ENCODE measurements at places on chromosomes 12 and 14.
A peak's percentile ranks its signal among the peaks of the same experiment; 100 is the strongest.

GRCh38 chr12:46148327-46149078 is 120.3 kb downstream of the SLC38A1 start:
- DNase-seq: no peak

- no peak for DNase-seq
Measured at GRCh38 chr12:50333441-50333840, 50.1 kb upstream of the LIMA1 start.

GRCh38 chr12:92784356-92784755 is 81.6 kb downstream of the PLEKHG7 start:
- no peak for DNase-seq

DNA sequence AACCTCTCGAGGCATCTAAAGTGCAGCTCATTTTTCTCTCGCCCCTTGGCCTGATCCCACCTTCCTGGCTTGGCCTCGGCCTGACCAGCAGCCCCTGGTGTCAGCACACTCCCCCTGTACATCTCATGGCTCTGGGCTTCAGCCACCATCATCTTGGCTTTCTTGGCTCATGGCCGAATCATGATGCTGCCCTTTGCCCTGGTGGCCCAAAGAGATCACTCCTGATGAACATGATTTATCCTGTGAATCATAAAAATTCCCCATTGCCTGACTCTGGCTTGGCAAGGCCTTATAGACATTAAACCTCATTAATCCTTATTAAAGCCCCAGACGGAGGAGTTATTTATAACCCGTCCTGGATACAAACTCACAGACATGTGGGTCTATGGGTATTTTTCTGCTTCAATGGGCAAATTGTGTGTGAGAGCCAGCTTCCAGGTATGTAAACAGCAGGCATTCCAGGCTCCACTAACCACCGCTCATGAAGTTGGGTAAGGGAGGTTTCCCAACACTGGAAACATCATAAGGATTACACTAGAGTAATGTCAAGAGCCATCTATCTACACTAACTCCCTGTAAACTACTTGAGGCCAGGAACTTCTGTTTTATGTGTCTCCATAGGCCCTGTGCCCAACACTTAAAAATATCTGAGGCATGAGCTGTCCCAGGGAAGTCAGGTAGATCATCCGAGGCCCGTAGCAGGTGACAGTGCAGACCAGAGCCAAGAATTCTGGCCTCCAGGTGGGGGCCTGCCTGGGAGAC is 171.2 kb downstream of the TTC8 start:
- no peak for DNase-seq

GRCh38 chr12:17062267-17063036 is 456.5 kb upstream of the LMO3 start:
- DNase-seq: peak; percentile 1

- DNase-seq: no peak
Measured at GRCh38 chr12:27292718-27293117, 39.9 kb upstream of the BMAL2 start.

DNA sequence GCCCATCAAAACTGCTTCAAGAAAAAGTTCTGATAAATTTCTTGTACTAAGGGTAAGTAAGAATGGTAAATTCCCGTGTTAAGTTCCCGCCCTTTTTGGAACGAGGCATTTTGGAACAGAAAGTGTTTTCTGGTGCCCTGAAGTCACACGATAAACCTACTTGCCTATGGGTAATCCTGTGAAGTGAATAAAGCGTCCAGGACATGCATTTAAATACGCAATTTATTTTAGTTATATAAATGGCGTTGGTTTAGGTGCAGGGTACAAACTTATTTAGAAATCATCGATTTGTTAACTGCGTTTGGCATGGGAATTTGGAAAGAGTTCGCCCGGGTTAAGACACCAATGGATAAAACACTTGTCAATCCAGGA is 715 bp upstream of the RAP1B start:
- DNase-seq: no peak

DNA sequence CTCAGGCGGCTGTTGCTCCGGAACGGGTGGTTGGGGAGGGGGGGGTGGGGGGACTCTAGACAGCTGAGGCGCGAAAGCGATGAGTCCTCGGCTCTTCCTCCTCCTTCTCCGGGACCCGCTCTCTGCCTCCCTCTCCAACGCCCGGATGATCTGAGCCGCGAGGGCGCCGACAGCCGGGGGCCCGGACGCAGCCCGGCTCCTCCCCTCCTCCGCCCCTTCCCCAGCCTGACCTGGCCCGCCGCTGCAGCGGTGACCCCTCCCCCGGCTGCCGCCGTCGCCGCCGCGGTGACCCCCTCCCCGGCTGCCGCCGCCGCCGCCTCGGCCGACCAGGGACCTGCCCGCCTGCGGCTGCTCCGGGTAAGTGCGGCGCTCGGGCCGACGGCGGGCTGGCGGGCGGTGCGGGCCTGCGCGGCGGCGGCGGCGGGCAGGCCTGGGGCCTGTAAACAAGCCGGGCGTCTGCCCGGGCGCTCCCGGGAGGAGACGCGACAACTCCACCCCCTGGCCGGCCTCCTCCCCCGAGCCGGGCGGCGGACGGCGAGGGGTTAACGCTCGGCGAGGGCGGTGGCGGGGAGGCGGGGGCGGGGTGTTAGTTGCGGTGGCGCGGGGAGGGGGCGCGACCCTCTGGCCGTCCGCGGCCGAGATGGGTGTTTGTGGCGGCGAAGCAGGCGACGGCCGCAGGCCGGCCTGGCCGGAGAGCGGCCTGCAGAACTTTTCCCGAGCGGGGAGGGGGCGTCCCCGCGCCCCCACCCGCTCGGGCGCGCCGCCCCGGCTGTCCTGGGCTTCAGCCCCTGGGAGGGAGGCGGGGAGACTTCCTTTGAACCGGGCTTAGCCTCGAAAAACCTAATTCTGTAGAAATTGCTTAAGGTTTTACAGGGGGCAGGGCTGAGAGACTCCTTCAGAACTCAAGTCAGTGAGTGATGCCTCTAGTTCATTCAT is 568 bp downstream of the PPM1A start:
- DNase-seq: peak; percentile 80

- no peak for DNase-seq
Measured at GRCh38 chr14:47270715-47271114, 404.7 kb downstream of the MDGA2 start.

- DNase-seq: no peak
Measured at GRCh38 chr12:129629901-129630300, 273.9 kb downstream of the TMEM132D start.

- no peak for DNase-seq
Measured at GRCh38 chr14:61868846-61869245, 106.6 kb downstream of the SNAPC1 start.

- DNase-seq: no peak
Measured at GRCh38 chr14:32633224-32633859, 304.2 kb downstream of the AKAP6 start.

DNA sequence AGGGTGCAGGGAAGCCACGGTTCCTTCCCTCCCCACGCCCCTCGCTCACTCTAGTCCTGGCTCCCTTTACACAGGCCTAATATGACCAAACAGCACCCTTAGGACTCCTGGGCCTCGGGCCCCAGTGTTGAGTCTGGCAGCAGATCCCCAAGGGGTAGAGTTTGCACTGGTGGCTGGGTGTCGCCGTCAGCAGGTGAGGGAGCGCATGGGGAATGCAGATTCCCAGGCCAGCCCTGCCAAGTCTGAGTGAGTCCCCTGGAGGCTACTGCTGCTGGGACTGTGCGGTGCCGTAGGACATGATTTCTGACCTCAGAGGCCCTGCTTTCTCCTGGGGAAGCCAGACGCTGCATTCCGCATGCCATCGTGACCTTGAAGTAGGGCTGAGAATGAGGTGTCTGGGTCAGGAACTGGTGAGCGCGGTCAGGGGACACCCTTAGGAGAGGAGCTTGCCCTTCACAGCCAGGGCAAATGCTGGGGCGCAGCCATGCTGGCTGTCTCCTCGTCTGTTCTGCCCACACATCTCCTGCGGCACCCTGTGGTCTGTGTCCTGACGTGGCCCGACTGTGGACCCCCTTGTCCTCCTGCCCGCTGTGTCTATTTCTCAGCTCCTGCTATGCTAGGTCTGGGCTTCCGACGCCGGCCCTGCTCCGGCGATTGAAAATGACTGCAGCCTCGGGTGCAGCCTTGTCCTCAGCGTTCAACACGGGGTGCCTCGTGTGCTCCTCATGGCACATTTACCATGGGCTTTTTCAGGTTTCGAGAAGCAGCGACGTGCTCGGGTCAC is 37.6 kb upstream of the PRMT8 start:
- no peak for DNase-seq

GRCh38 chr14:72597252-72598233 is 296.4 kb downstream of the DPF3 start:
- no peak for DNase-seq

DNA sequence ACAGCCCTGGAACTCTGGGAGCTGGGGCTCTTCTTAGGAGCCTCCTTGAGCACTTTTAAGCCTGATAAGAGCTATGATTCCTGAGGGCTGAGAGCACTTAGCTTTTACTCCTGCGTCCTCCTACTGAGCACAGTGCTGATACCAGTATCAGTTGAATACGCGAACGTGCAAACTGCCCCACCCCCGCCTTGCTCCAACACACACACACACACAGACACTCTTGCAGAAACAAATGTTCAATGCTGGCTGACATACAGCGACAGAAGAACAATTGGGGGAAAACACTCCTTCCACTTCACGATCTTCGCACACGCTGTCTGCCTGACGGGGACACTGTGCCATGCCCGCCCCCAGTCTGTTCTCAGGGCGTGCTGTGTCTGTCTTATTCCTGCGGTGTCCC is 57.2 kb upstream of the DLK1 start:
- DNase-seq: no peak

DNA sequence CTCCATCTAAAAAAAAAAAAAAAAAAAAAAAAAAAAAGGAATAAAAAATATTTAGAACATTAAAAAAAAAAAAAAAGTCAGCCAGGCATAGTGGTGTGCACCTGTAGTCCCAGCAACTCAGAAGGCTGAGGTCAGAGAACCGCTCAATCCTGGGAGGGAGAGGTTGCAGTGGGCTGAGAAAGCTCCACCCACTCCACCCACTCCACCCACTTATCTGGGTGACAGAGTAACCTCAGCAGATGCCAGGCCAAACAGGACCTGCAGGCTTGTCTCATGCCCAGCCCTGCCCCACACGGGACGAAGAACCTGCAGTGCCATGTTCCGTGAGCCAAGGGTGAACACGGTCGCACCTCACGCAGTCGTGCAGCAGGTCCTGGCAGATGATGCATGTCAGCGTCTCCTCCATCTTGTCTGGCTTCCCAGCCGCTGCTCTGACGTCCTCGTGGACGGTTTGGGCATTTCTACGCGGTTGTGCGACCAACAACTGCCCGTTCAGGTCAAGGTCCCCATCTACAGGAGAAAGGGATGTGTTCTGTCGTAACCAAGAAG is 28.6 kb downstream of the CHFR start:
- DNase-seq: no peak

GRCh38 chr14:92696366-92696765 is 52.1 kb downstream of the LGMN start:
- DNase-seq: no peak

- no peak for DNase-seq
Measured at GRCh38 chr12:105659355-105660075, 329.0 kb downstream of the C12orf75 start.

DNA sequence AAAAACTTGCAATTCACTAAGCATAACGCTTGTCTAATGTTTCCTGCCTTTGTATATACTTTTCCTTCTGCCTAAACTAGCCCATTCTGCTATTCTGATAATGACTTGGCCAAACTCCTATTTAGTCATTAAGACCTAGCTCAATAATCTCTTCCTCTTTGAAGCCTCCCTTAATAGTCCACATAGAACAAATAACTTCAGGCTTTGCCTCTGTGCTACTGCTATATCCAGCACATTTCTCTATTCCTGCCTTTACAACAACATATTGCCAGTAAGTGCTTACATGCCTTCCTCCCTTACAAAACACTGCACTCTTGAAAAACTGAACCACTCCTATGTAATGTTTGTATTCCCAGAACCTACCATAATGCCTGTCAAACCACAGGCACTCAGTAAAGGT is 13.8 kb downstream of the PRICKLE1 start:
- no peak for DNase-seq

DNA sequence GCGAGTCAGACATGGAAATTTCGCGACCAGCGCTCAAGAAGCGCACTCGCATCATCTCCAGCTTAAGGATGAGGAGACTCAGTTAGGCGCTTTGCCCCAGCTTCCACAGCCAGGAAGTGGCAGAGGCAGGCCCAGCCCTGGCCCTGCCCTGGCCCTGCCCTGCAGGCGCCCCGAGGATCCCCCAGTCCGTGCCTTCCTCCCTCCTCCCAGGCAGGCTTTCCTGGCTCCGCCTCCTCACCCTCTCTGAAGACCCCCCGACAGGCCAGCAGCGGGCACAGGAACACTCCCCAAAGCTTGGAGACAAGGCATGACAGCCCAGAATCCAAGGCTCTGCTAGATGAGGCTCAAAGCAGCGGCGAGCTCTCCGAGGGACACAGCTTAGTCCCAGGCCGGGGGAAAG is 25.1 kb downstream of the UBR7 start:
- DNase-seq: no peak

DNA sequence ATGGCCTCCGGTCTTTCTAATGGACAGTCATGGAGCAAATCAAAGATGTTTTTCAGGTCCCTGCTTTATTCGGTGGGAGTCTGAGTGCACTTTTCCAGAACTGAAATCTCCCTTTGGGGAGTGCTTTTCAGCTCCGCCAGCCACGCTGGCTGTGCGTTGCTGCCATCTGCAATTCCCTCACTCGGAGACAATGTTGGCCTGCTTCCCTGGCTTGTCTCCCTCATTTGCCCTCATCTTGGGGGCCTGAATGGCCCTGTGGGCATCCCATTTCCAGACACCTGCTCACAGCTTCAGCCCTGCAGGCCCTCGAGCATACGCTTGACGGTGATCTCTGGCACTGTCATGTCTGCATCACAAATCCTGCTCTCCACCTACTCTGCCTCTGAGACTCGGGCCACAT is 103.8 kb downstream of the CCDC92 start:
- DNase-seq: no peak

- DNase-seq: no peak
Measured at GRCh38 chr12:20527417-20528163, 159.3 kb downstream of the PDE3A start.

- no peak for DNase-seq
Measured at GRCh38 chr14:22614240-22614799, 16.2 kb downstream of the ABHD4 start.

GRCh38 chr14:52706286-52706685 is 714 bp upstream of the PSMC6 start:
- no peak for DNase-seq

GRCh38 chr14:32601069-32601468 is 272.0 kb downstream of the AKAP6 start:
- no peak for DNase-seq

- no peak for DNase-seq
Measured at GRCh38 chr12:25852792-25853191, 105.7 kb upstream of the RASSF8 start.

GRCh38 chr14:74267588-74267987 is 28.3 kb downstream of the VSX2 start:
- DNase-seq: no peak

All from NCI-H2107 (cell line).